ENCODE measurements at places on chromosomes 7 and 10. TPM values are rescaled to one million over a fixed set of nuclear protein-coding genes. Genes with fewer than 3 reads are reported as not detected.

The CBX3 gene
- 170 TPM for total RNA-seq

The RPA3 gene
- 59.9 TPM for total RNA-seq

The NKX1-2 gene
- 57.8 TPM for total RNA-seq

The DNAJC1 gene
- total RNA-seq, result 20.4 TPM

The FFAR4 gene
- not detected for total RNA-seq

The PROSER2 gene
- total RNA-seq, result 15.0 TPM

The PPP1R3A gene
- total RNA-seq, result not detected

The ZNF746 gene
- 19.4 TPM for total RNA-seq

The AGBL3 gene
- total RNA-seq, result 1.7 TPM
